Common myeloid progenitor, CD34-positive (primary cell): ENCODE measurements at places on chromosomes 3 and 15.

DNA sequence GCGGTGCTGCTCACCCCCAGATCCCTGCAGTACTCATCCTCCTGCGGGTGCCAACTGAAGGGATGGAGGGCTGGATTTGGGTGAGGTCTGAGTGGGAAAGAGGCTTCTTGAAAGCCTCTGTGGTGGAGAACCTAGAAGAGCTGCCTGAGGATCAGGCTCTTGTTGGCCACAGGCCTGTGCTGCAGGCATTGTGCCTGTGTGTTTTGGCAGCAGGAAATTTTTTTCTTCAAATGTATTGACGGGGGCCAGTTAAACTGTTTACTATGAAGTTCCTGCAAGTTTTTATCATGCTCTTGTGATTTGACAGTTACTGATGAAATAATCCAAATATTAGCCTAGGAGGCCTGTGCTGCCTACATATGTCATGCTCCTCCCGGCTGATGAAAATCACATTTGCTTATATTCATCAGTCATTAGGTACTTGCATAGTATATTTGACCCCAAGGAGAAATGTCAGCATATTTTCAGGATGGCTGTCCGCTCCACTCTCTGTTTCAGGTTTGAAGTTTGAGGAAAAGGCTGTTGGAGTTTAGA, 103.1 kb downstream of the THSD4 start:
- no peak for DNase-seq

DNA sequence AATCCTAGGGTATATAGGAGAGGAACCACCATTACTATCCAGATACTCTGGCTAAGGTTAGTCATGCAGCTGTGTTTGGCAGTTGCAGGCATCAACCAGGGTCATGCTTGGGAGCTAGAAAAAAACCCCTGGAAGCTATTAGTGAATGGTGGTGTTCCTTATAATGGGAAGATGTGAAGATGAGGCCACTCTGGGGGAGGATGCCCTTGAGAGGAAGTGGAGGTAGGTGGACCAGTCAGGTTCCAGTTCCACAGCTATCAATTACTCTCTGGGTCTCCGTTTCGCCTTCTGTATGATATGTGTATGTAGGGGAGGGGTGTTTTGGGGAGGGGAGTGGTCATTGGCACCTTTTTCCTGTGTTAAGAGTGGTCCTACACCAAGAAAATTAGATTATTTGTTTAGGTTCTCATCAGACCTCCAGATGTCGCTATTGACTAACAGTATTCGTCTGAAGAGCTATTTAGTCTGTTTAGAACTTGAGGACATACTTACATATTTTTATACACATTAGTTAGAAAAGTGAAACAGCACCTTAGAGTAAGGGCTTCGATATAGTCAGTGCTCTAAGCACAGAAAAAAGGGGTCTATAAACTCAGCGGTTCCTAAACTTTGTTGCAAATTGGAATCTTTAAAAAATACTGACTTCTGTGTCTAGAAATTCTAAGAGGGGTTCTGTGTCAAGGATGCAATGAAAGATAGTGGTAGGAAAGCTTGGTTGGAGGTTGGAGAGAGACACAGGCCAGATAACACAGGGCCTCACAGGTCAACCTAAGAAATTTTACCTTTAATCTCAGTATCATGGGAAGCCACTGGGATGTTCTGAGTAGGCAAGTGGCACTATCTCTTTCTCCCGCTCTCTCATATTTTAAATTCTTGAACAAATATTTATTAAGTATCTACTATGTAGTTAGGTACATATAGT, 9.1 kb upstream of the HPS3 start:
- peak; percentile 81 for DNase-seq

DNA sequence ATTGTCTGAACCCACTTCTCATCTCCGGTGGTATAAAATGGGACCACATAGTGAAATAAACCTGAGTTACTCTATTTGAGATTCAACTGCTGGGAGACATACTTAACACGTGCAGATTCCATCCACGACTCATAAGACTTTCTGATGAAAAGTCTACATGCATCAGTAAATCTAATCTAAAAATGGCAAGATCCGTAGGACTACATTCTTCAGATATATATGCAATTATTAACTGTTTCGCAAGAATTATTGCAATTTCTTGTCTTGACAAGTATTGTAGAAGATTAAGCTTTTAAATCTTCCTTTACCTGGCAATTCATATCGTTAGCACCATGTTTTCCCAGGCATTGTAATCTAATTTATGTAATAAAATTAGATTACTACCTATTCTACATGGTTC, 718.7 kb upstream of the CBLB start:
- DNase-seq, result no peak

GRCh38 chr3:66506154-66506553, 5.3 kb upstream of the LRIG1 start:
- no peak for DNase-seq

GRCh38 chr3:55782807-55783206, 295.7 kb upstream of the WNT5A start:
- peak; percentile 46 for DNase-seq
